ENCODE measurements at places on chromosomes 5 and 9.

DNA sequence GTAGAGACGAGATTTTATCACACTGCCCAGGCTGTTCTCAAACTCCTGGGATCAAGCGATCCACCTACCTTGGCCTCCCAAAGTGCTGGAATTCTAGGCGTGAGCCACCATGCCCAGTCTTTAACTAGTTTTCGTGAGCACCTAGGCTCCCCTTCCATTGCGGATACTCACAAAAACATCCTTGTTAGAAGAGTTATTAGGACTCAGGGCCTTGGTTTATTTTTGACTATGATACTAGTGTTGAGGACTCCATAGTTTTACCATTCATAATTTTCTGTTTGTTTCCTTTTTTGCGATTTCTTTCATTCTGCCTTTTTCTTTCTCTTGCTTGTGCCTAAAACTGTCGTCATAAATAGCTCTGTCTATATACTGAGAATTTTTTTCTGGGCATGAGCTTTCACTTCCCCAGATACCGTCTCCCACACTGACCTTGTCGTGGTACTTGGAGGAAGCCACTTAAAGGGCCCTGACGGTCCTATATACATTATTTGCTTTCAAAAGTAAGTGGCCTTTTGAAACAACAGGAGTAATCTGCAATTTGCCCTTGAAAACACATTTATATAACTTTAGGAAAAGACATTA, 5.2 kb downstream of the F2R start:
- no peak for DNase-seq

GRCh38 chr9:5402217-5402616, 35.5 kb downstream of the PLGRKT start:
- DNase-seq: no peak

DNA sequence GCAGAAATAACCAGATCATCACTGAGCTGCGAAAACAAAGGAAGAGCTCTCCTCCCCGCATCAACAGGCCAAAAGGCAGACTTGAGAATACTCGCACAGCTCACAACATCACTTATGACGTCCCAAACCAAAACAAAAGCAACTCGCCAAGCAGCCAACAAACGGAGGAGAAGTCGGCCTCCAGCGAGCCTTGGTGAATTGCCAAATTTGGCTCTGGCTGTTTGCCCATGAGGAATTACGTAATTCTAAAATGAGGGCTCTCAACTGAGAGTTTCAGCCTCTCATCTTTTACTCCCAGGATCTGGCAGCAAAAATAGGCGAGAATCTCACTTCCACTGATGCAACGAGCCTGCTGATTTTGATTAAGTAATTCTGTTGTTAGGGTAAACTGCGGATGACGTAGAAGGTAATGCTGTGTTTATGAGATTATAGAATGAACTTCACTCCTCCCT, 51.7 kb upstream of the SEMA6A start:
- DNase-seq: no peak

- DNase-seq: no peak
Measured at GRCh38 chr9:78396087-78396486, 99.2 kb downstream of the PSAT1 start.

DNA sequence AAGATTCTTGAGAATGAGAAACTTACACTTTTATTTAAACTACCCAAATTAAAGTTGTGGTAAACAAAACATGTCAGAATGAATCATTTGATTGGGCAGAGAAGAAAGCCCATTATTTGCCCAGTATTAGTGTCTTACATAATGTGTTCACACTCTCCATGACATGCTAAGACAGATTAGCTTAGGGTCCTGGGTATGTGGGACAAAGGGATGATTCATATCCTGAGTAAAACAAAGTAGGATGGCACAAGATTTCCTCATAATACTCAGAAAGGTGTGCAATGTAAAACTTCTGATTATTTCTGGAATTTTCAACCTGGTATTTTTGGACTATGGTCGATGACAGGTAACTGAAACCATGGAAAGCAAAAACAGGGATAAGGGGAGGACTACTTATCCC, 183.9 kb upstream of the POU5F2 start:
- no peak for DNase-seq

- DNase-seq: no peak
Measured at GRCh38 chr5:107153283-107153682, 517.5 kb downstream of the EFNA5 start.

DNA sequence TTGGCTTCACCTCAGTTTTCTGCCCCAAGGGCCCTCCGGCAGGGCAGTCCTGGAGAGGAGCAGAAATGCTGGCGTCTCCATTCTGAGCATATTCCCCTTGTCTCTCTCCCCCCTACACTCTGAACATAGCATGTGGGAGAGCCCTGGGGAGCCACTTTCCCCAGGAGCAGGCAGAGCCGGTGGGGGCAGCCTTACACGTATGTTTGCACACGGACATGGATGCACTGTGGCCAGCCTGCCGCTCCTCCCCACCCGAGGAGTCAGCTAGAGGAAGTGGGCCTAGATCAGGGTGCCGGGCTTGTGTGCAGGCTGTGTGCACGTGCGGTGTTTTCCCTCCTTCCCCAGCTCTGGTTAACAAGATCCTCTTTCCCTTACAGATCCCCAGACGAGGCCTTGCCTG, 25.4 kb upstream of the POMT1 start:
- no peak for DNase-seq

DNA sequence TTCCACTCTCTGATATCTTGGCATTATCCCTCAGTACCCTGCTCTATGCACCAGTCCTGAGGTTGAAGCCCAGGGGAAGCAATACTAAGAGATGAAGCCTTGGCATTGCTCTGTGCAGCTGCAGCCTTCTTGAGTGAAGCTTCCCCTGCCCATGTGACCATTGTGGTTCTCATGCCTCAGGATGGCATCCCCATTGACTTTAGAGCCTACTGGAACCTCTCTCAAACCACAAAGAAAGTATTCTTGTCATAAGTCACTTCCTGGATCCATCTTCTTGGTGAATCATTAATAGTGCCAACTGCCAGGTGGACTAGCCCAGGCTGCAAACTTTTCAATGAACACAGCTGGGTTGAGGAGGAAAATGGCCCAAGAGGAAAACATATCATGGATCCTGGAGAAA, 283.9 kb upstream of the RFX3 start:
- no peak for DNase-seq

GRCh38 chr9:71744754-71745521, 23.4 kb downstream of the CEMIP2 start:
- no peak for DNase-seq

DNA sequence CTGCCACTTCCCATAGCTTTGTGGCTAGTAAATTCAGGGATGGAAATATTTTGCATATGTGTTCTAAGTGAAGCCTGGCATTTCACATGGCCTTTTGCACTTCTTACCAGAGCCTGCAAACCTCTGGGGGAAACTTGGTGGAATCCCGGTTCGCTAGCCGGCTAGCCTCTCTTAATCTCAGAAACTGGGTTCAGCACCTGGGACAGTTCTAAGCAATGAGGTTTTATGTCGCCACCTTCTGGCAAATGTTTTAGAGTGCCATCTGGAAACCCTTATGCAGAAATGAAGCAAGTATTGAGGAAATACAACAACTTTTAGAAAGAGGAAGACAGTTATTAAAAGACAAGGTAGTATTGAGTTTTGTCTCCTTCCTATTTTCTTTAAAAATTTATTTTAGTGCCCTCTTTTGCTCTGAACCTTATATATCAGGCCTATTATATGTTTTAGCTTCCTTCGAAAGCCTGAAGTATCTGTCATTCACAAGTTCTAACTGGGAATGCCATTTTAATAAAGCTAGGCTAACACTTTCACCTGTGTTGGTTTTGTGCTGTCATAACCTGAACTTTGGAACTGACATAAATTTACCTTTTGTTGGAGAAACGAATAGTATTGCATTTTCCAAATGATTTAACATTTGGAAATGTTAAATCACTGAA, 963 bp upstream of the HTR1A start:
- no peak for DNase-seq

DNA sequence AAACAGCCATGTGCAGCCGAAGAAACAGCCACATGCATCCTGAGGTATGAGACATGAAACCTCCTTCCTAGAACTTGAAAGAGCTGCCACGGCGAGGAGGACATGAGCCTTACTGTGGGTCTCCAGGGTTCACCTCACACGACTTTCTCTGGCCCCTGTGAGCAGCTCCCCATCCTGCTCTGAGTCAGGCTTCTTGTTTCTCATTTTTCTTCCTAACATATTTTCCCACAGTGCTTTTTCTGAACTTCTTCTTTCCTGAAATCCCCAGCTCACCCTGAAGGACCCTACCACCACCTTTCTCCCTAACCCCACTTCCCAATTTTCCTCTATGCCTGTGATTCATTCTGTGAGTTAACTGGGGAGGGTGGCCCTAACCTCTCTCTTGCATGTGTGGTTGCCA, 33.7 kb upstream of the ADRB2 start:
- no peak for DNase-seq

- no peak for DNase-seq
Measured at GRCh38 chr5:105762728-105763127, 1908.0 kb downstream of the EFNA5 start.

DNA sequence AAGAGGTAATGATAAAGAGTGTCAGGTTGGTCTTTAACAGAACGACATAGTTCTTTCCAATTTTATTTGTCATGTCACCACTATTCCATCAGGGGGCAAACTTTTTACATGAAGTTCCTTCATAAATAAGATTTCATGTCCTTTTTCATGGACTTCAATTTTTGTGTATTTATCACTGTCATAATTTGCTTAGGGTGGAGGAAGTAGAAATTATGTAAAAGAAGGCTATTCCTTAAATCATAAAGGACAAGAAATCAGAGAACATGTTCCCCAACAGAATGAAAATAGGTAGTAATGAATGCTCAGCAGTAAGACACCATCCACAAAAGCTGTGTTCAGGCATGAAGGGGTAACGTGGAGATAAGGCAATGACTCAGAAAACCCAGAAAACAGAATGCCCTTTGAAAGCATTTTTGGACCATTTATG, 72.7 kb downstream of the ZFAND5 start:
- no peak for DNase-seq

- no peak for DNase-seq
Measured at GRCh38 chr5:115522832-115523403, 21.7 kb downstream of the FEM1C start.

- no peak for DNase-seq
Measured at GRCh38 chr5:56852228-56853000, 37.1 kb downstream of the MAP3K1 start.

DNA sequence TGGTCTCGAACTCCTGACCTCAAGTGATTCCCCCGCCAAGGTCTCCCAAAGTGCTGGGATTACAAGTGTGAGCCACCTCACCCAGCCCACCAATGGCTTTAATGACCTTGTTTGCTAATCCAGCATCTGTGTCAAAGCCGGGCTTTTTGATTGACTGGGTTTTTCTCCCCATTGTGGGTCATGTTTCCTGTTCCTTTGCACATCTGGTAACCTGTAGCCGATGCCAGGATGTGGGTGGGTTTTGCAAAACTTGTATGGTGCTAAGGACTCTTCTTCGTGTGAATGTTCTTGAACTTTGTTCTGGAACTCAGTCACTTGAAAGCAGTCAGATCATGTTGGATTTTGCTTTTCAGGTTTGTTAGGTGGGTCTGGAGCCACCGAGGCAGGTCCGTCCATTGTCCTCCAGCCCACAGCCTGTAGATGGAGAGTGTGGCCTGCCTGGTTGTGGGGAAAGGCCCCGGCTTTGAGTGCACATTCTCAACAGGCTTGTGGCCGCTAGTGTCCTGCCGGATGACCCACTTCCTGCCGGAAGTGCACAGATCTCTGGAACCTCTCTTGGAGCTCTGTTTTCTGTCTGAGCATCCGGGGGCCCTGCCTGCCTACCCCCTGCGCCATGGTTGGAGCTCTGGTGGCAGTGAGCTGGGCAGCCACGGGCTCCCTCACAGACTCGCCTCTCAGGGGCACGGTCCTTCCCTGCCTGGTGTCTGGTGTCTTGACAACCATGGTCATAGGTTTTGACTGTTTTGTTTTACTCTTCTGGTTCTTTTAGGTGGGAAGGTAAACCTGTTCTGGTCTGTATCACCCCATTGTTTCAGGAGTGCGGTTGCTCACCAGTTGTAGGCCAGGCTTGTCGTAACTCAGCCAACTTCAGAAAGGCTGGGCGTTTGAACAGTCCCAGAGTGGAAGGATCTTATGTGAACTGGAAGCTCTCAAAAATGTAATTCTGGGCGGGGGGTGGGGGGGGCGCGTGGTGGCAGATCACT, 69.6 kb upstream of the CACNA1B start:
- no peak for DNase-seq

GRCh38 chr9:132538071-132538470, 44.3 kb upstream of the BARHL1 start:
- no peak for DNase-seq

DNA sequence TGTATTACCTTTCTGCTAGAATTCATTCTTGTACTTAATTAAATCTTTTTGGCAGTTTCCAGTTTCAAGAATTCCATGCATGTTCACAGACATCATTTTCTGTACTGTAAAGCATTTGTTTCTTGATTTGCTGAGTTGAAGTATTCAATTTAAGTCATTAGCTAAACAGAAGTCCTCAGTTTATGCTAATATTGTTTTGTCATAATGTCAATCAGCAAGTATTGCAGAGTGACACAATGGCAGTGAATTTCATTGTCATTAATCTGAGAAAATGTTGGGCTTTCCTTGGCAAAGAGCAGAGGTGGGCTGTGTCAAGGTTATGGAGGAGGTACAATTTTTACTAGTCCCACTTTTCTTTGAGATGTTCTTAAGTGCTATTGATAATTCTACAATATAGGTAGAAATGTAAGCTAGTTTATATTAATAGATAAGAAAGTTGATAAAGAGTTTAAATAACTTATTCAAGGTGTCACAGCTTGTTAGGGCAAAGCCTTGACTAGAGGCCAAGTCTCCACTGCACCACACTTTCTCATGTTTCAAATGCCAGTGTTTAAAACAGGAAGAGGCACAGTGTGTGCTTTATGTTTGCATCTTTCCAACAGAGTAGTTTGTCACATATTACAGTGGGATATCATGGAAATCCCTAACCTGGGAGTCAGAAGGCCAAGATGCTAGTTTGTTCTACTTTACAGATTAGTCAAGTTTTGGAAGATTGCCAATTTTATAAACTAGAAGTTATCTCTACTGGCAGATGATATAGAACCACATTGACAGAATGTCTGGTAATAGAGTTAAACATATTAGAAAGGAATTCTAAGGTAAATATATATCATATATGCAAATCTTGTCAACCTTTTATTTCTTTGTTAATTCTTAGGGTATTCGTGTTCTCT, 56.3 kb downstream of the SLF1 start:
- no peak for DNase-seq

DNA sequence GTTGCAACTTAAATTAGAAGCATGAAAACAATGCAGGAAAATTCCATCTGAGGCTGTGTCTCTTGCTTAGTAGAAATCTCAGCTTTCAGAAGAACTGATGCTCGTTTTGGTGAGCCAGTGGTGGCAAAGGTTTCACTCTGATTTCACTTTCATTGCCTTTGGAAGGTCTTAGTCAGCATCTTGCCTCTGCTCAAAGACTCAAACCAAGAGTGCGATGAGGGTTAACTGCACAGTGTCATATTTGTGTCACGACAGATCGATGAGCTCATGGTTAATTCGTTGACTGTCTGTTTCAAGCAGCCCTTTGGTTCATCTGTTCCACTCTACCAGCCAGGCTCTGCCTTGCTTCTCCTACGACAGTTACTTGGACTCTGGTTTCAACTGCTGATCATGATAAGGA, 331.3 kb upstream of the KIF2A start:
- no peak for DNase-seq

GRCh38 chr5:154647761-154648145, 107.4 kb upstream of the LARP1 start:
- no peak for DNase-seq

GRCh38 chr9:124834591-124834990, 18.7 kb upstream of the WDR38 start:
- DNase-seq: no peak

- no peak for DNase-seq
Measured at GRCh38 chr5:181241393-181241975, 2.2 kb downstream of the RACK1 start.

Measured in GM12892 (cell line).